Left cardiac atrium (tissue), 4 donors: ENCODE measurements at places on chromosomes 2 and 18.

DNA sequence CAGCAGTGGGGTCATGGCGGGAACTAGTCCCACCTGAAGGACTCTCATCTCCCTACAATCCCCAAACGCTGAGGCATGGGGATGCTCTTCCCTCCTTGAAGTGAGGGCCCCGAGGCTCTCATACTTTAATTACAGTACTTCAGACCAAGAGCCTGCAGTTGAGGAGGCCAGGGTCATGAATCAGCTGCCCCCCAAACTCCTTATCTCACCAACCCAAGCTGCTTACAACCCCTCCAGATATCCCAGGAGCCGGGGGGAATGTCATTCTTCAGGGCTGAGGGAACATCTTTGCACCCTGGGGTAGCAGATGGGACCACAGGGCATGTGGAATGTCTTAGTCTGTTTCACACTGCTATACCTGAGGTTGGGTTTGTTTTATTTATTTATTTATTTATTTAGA, 2.8 kb upstream of the CAPN10 start:
- no peak for DNase-seq

DNA sequence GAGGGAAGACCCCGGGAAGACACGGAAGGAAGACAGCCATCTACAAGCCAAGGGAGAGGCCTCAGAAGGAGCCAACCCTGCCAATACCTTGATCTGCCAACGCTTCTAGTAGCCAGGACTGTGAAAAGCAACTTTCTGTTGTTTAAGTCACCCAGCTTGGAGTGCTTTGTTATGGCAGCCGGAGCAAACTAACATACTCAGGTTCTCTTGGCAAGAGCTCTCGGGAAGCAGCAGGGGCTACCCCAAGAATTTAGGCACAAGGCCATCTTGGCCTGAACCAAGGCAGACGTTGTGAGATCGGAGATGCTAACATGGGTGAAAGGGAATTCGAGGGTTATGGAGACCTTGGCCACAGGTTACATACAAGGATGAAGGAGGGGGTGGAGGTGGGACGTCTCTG, 78.6 kb upstream of the KLHL29 start:
- DNase-seq: no peak

DNA sequence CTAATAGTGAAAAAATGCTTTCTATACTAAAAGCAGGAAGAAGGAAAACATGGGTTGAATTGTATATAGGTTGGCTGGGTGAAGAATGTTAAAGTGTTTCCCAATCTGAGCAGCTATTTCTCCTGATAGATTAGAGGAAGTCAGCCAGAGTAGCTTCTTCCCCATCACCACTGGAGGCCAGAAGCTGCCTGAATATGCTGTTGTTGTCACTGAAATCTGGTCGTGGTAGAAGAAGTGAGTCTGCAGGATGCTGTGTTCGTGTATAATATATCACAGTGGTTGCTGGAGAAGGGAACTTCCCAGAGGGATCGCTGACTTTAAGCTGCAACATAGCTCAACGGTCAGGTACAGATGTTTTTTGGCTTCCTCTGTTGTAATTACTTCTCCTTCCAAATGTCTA, 247.5 kb upstream of the LRATD1 start:
- no peak for DNase-seq

- no peak for DNase-seq
Observed at GRCh38 chr18:73296686-73297085, 428.9 kb upstream of the NETO1 start.

GRCh38 chr18:48940854-48941611, 9.7 kb downstream of the SMAD7 start:
- DNase-seq: peak; percentile 80

GRCh38 chr18:34001376-34001775, 223.3 kb downstream of the NOL4 start:
- DNase-seq: no peak

DNA sequence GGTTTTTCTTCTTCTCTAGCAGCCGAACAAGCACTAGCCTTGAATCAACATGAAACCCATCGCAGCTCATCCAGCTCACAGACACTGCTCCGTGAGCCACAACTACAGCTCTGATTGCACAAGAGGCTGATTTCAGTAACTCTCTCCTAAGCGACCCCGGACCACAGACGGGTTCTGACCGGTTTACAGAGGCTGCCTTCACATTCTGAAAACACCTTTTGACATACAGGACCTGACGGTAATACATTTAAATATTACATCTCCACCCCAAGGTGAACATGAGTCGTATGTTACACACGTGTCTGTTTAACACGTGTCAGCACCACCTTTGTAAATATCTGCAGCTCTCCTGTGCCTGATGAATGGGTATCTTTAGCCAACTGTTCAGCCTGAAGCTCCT, 120.7 kb downstream of the TMEM18 start:
- no peak for DNase-seq

DNA sequence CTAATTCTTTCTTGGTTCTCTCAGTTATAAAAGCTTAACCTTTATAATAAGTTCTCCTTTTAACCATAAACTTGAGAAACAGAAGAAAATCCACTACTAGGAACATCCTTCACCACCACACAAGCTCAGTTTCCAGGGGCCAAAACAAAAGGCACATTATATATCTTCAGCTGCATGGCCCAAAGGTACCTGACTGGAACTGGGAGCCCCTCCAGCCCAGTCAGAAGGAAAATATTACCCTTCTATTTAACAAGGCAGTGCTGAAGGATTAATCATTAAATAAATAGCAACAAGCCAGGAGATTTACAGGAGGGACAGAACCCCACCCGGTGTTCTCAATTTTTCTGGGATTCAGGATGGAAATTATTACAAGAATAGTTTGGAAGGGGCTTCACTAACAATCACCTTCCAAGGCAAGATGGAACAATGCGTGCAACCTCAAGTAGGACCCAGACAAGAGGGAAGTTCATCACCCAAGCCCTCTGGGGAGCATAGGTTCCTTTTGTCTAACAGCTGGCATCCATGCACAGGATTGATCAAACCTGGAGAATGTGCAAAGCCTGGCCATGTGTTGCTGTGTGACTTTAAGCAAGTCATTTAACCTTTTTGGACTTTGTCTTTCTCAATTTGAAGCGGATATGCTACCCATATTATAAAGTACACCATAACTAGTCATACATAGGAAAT, 159.6 kb upstream of the SETBP1 start:
- DNase-seq: no peak

DNA sequence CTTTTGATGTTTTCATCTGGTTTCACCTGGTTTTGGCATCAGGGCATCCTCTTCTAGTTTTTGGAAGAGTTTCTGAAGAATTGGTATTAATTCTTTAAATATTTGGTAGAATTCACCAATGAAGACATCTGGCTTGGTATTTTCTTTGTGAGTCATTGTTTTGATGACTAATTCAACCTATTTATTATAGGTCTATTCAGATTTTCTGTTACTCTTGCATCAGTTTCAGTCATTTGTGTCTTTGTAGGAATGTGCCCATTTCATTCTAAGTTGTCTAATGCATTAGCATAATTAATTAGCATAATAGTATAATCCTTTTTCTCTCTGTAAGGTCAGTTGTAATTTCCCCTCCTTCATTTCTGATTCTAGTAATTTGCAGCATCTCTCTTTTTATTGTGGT, 8.0 kb downstream of the GNLY start:
- no peak for DNase-seq

DNA sequence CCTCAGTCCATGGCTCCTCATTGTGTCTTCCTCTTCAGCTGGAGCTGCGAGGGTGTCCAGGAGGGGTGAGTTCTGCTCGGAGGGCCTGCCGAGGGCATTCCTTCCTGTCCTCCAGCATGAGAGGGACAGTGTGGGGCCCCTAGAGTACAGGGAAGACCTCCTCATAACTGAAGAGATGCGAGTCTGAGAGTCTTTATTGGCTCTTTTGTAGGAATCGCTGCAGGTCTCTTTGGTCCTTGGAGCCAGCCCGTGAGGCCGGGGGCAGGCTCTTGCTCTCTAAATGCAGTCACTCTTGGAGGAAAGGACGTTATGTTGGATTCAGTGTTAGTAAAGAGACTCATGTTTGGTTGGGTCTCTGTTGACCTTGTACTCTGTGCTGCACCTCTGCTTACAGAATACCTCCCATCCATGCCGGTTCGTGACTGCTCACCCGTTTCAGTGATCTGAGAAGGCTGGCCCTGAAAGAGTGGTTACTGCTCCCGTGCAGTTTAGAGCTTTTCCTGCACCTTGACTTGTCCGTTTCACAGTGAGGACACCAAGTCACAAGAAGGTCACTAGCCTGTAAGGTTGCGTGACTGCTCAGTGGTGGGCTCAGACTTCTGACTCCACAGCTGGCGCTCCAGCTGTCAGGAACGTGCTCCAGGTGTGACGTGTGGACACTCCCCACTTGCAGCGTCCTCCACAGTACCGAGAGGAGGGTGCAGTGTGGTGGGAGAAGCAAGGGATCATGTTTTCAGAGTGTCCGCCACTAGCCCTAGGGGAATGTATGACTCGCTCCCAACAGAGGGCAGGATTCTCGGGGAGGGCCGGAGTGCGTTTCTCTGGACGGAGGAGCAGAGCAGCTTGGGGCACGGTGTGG, 7.8 kb downstream of the ATG4B start:
- DNase-seq: no peak

DNA sequence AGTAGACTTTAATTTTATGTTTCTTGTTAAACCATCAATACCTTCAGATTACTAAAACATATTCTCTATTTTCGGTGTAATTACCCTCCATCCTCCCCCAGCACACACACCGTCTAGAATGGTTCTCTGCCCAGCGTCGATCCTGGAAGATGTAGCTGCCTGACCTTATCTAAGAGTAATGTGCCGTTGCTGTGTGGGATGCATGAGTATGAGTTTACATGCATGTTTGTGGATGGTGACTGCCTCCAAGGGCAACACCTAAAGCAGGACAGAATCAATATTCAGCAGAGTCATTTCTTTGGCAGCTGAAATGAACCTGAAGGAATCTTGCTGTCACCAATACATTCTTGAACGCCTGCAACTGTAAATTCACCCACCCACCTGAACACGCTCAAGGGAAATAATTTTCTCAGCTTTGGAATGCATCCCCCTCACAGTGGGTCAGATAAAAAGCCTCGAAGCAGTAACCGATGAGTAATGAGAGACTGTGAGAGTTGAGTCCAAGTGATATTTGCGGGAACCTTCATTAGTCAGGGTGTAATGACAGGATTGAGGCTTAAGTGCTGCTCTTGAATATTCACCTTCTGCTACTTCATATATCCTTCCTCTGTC, 155.8 kb upstream of the RND3 start:
- no peak for DNase-seq

- no peak for DNase-seq
Observed at GRCh38 chr2:84797271-84797670, 83.6 kb downstream of the TRABD2A start.

DNA sequence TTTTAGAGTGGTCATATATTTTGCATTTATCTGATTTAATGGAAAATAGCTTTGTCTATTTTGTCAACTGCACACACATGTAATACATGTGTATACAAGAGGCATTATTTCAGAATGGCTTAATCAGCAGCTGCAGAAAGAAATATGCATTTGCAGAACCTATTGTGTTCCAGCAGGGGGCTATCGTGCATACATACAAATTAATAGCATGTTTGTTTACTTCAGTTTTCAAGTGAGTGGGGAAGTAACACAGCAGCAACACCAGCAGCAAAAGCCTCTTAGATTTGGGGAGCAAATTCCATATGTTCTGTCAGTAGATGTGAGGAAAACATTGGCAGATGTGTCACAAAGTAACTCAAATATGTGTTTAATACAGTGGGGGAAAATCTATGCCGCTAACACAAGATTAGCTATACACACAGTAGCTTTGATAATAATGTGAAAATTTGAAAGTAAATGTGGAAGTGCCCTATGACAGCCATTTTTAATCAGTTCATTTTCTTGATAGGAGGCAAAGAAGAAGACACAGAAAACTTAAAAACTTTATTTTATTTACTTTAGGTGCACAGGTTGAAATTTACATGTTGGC, 218.1 kb downstream of the WDR7 start:
- DNase-seq: no peak

- no peak for DNase-seq
Observed at GRCh38 chr2:231348704-231349373, 46.7 kb upstream of the B3GNT7 start.

GRCh38 chr2:134087371-134087921, 166.4 kb upstream of the MGAT5 start:
- no peak for DNase-seq

GRCh38 chr2:156473445-156473844, 37.3 kb downstream of the GPD2 start:
- no peak for DNase-seq

- no peak for DNase-seq
Observed at GRCh38 chr2:221792971-221793521, 220.9 kb upstream of the EPHA4 start.
